ENCODE measurements at places on chromosomes 5 and 9. TPM values are rescaled to one million over a fixed set of nuclear protein-coding genes. Genes with fewer than 3 reads are reported as not detected.

GRCh38 chr9:82934949-82935348 is 128.0 kb downstream of the RASEF start:
- DNase-seq: peak; percentile 44

Gene SCGB3A1
- total RNA-seq: 1.5 TPM

Gene IL5
- total RNA-seq: not detected

- no peak for DNase-seq
These were observed 76.3 kb upstream of the PCA3 start for GRCh38 chr9:76687861-76688391.

DNA sequence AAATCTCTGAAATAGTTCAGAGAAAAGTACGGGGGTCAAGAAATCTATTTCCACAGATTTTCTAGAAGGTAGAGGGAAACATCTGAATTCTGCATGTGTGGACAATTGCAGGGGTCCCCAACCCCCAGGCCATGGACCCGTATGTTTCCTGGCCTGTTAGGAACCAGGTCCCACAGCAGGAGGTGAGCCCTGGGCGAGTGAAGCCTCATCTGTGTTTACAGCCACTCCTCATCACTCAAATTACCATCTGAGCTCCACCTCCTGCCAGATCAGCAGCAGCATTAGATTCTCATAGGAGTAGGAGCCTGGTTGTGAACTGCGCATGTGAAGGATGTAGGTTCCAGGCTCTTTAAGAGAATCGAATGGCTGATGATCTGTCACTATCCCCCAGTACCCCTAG is 200.5 kb upstream of the EDIL3 start:
- no peak for DNase-seq

- no peak for DNase-seq
These were observed 78.3 kb downstream of the MAN2A1 start for GRCh38 chr5:109767997-109768396.

Gene EIF4EBP3
- 2.3 TPM for total RNA-seq

DNA sequence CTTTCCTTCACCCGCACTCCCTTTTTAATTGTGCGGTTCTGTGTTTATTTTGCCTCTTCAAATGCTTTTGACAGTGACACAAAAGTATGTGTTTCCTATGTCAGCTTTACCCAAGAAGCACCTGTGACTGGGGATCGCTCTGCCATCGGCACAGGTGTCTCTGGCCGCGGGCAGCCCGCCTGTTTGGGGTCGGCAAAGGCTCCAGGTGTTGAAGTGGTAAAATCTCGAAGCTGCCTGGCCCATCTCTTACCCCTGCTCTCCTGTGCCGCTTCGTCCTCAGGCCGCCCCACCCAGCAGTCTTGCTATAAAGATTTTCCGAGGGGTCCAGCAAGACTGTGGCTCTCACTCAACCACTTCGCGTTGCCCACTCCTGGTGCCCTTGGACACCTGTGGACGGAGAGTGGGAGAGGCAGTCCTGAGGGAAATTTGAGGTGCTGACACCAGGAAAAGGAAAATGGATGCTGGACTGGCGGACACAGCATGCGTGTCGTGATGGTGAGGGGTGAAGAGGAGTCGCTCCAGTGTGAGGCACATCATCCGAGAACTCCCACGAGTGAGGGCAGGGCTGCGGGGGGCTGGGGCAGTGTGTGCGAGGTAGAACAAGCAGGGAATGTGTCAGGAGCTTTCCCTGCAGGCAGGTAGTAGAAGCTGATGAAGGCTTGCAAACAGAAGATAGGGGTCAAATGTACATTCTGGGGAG is 29.1 kb upstream of the CEP72 start:
- DNase-seq: no peak

DNA sequence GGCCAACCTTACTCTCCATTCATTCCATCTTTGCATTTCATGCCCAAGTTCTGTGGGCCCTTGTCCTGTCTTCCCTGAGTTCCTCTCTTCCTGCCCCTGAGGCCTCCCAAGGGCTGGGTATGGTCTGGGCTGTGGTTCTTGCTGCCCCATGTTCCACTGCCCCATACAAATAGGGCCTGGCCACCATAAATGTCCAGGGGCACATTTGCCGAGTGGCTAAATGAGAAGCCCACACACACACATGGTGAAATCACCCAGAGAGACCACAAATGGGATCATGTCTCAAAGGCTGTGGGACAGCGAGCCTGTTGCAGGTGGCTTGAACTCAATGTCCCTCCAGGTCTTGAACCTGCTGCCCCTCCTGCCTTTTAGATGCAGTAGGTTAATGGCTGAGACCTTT is 1.2 kb downstream of the TIFAB start:
- no peak for DNase-seq

DNA sequence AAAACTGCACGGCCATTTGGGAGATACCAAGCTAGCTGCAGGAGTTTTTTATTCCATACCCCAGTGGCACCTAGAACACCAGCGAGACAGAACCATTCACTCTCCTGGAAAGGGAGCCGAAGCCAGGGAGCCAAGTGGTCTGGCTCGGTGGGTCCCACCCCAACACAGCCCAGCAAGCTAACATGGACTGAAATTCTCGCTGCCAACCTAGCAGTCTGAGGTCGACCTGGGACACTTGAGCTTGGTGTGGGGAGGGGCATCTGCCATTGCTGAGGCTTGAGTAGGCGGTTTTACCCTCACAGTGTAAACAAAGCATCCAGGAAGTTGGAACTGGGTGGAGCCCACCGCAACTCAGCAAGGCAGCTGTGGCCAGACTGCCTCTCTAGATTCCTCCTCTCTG is 108.9 kb upstream of the CHD1 start:
- no peak for DNase-seq

DNA sequence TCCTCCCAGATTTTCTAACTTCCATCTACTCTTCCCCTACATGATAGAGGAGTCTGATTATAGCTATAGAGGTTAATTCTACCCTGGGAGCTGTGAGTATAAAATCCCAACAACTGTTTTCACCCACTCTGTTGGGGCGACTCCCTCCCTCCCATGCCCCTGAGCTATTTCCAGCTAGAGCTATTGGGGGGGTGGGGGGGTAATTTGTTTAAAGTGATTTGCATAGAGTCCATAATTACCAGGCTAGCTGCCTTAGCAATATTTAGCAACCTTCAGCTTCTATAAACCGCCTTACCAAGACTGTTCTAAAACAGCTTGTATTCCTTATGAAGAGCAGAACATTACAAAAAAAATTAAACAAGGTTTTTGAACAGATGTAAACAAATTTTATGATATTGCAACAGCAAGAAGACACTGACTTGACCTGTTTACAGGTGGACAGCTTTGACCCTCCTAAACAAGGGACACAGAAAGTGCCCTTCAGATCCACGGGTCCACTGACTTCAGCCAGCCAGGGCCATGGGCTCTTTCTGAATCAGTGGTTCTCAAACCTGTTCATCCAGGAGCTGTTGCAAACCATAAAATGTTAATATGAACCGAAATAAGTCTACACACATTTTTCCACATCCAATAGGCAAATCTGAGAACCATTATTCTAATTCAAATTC is 98.2 kb downstream of the OTULIN start:
- no peak for DNase-seq

GRCh38 chr9:101481261-101481660 is 45.7 kb upstream of the ALDOB start:
- DNase-seq: no peak

DNA sequence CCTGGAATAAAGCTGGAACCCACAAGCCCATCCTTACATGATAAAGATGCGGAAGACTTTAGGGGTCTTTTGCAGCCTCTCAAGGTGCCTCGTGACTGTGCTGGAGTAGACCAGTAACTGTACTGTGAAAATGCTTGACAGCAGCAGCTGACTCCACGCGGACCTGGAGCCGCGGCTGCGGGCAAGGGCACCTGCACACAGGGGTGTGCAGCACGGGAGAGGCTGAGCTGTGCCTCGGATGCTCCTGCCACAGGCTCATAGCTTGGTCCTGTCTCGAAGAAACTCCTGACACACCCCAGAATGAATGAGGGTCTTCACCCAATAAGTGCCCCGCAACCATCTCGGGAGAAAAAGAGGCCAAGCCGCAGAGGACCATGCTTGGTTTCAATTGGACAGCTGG is 40.3 kb upstream of the CEP72 start:
- DNase-seq: no peak

GRCh38 chr5:68046445-68046844 is 169.1 kb upstream of the PIK3R1 start:
- no peak for DNase-seq

DNA sequence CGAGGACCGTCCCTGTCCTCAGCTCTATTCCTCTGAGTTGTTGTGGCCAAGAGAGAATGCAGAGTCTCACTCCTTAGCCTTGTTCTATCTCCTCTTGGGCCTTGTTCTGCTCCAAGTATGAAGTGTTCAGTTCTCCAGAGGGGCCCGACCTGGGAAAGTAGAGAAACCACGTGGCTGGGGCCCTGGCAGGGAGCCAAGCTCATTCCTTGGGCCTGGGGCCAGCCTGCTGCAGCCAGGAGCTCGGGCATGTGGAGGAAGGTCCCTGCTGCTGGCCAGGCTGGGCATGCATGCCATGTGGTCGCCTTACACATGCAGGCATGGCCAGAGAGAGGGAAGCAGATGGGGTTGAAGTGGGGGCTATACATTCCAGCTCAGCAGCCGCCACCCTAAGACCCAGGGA is 60.7 kb downstream of the COL27A1 start:
- DNase-seq: no peak

DNA sequence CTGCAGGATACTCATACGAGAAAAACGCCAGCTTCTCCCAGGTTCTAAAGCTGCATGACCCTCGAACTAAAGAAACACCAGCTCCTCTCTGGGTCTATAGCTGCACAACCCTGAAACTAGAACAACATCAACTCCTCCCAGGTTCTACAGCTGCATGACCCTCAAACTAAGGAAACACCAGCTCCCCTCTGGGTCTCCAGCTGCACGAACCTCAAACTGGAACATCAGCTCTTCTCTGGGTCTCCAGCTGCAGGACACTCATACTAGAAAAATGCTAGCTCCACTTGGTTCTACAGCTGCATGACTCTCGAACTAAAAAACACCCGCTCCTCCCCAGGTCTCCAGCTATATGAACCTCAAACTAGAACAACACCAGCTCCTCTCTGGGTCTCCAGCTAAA is 811.1 kb downstream of the CDH9 start:
- no peak for DNase-seq

Gene ZNF354C
- total RNA-seq: 4.9 TPM

Measured in dermis microvascular lymphatic vessel endothelial cell (primary cell).